Amniotic epithelial cell (primary cell): ENCODE measurements at places on chromosomes 3 and 15.

- peak; percentile 39 for DNase-seq
These were observed 74.1 kb upstream of the RNF7 start for GRCh38 chr3:141663993-141664392.

DNA sequence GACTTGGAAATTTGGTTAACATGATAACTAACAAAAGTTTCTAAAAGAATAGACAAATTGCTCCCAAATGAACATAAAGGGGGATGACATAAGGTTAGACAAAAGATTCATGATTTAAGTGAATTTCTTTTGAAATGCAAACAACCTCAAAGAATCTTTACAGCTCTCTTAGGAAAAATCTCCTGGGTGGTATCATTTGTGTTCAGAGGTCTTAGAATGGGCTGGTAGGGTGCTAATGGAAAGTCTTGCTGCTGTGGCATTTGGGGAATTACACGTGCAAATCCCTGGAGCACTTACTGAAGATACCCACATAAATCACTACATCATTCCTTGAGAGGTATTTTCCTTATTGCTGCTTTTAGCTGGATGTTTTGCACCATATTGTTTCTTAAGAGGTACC lies 14.4 kb upstream of the ROBO2 start:
- no peak for DNase-seq

DNA sequence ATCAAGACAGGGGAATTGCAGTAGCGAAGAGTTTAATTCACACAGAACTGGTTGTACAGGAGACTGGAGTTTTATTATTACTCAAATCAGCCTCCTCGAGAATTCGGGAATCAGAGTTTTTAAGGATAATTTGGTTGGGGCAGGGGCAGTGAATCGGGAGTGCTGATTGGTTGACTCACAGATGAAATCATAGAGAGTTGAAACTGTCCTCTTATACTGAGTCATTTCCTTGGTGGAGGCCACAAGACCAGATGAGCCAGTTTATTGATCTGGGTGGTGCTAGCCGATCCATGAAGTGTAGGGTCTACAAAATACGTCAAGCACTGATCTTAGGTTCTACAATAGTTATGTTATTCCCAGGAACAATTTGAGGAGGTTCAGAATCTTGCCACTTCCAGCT lies 5.3 kb upstream of the ZNF770 start:
- DNase-seq: no peak

DNA sequence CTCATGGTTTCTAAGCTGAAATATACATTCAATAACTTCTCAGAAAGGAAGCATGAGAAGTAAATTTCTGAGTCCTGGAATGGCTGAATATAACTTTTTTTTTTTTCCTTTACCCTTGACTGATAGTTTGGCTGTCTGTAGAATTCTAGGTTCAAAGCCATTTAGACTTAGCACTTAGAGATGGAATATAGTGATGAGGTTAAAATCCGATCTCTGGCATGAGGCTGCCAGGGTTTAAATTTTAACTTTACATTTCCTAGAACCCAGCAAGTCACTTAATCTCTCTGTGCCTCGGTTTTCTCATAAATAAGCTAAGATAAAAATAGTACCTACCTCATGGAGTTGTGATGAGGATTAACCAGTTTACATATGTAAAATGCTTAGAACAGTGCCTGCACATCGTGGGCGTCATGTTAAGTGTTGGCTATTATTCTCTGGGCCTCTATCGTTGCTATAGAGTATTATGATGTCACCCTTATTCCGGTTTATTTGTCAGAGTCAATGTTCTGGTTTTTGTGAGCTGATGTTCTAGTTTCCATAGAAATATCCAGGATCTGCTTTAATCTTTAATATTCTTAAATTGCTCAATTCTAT lies 199.8 kb upstream of the TLE3 start:
- DNase-seq: no peak

DNA sequence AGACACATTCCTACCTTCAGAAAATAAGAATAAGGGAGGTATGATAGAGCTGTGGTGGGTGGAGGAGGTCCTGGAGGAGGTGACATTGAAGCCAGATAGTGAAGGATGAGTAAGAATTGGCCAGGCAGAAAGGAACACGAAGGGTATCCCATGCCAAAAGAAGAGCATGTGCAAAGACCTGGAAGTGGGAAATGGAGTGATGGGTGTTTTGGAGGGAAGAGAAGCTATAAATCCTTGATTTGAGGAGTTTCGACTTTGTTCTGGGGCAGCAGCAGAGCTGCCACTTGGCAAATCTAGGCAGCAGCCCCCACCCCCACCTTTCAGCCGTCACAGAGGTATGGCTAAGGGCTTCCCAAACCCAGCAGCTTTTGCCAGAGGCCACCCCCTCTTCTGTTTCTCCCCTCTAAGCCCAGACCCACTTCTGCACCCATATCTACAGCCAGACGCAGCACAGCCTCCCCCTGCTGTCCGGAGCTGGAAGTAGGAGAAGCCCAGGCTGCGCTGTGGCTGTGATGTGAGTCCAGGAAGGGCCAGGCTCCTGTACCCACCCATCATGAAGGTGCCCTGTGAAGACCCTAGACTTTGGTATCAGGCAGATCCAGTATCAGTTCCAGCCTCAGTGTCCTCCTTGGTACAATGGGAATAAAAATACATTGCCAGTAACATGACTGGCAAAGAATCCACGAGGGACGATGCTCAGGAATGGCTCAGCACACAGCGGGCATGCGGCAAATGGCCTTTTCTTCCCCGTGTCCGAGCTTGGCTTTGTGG lies 188.7 kb upstream of the LINGO1 start:
- DNase-seq: peak; percentile 44

DNA sequence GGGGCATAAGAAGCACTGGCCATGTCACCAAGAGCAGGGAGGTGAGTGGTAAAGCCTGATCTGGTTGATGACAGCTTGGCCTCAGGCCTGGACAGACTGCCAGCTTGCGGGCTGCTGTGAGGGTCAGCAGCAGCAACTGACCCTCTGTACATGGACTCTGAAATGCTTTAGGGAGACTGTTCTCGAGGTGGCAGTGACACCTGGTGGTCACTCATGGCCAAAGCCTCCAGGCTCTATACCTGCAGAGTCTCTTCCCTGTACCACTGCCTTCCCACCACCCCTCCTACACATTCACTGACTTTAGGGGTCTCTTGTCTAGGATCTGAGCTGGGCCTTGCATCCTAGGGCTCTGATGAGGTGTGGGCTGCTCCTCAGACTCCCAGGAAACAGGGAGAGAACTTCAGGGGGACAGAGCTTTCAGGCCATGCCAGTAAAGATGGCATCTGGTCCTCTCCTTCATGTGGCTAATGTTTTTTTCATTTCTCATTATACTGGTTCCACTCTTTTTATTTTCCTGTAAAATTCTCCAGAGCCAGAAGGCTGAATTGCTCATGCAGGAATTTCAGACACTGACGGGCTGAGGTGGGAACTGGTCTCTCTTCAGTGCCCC lies 17.2 kb upstream of the TIMP4 start:
- peak; percentile 58 for DNase-seq

DNA sequence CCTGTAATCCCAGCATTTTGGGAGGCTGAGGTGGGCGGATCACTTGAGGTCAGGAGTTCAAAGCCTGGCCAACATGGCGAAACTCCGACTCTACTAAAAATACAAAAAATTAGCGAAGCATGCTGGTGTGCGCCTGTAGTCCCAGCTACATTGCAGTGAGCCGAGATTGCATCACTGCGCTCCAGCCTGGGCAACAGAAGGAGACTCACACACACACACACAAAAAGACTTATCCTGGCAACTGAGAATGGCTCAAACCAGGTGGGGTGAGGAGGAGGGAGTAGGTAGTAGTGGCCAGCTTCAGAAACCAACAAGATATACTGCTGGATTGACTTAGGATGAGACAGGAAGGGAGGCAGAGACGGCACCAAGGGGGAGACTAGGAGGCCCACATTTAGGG lies 53.4 kb upstream of the APEH start:
- no peak for DNase-seq

GRCh38 chr15:61687124-61687523 lies 373.1 kb downstream of the VPS13C start:
- DNase-seq: no peak

DNA sequence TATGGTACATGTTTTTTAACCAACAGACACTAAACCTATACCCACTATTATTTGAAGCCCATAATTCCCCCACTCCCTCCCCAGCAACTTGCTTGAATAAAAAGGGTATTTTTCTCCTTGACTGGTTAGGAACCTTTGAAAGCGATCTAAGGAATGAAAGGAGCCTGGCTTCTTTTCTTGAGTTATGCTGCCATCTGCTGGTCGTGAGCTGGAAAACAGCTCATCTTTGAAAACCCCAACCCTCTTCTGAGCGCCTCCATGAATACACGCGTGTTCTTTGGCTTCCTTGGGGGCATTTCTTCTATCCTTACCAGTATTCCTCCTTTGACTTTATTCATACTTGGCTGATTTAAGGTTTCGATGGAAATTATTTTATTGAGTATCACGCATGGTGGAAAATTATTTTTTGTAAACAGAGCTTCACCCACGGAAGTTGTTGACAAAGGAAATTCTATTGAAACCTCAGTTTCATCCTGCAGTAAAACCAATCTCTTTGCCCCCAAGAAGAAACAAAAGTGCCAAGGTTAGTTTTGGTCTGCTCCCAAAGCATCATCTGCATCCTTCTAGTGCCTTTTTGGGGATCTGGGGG lies 171.6 kb downstream of the SV2B start:
- DNase-seq: peak; percentile 52
